ENCODE measurements at places on chromosomes 2 and 18.

- no peak for DNase-seq
Observed at GRCh38 chr18:48080546-48080945, 150.1 kb upstream of the SMAD2 start.

DNA sequence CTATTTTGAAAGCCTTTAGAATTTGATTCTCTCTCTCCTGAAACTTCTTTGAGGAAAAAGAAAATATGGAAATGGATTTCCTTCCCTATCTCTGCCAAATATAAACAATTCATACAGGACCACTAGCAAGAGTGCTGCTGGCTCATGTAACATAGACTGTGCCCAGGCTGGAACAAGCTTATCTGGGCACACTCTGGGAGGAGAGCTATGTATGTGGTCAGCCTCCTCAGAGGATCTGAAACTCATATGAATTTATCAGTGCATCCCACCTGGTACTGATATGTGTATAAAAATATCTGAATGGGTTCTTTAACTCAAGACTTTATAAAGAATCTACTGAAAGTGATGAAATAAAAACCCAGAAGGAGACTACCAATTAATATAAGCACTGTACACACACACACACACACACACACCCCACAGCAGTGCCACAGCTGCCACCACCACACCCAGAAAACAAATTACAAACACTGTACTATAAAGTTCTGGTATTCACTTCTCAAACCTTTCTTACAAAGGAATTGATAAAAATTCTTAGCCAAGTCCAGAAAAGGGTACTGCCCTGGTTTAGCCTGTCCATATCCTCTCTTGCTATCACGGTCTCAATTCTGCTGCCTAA is 115.6 kb downstream of the IRS1 start:
- no peak for DNase-seq

DNA sequence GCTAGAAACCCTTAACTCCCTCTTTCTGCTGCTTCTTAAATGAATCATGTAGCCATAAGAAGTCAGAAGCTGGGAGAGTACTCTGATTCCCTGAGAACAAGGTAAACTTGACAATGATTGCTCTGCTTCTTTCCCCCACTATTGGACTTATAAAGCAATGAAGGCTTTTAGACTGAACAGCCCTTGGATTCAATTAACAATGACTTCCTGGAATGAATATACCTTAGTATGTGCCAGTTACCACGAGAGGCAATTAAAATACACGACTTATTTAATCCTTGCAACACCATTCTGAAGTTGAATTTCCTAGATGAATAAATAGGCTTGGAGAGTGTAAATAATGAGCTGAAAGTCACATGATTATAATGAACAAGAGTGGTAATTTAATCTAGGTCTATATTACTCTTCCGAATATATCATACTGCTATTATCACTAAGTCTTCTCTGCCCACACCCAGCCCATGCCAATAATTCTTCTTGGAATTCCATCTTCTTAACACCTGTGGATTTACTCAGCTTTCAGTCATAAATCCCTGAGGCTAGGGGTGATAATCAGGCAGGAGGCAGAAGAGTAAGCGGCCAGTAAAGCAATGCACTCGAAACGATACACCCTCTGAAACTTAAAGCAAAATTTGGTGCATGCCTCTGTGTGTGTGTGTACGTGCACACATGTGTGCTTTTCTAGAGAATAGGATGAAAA is 170.2 kb downstream of the ATAD2B start:
- no peak for DNase-seq

DNA sequence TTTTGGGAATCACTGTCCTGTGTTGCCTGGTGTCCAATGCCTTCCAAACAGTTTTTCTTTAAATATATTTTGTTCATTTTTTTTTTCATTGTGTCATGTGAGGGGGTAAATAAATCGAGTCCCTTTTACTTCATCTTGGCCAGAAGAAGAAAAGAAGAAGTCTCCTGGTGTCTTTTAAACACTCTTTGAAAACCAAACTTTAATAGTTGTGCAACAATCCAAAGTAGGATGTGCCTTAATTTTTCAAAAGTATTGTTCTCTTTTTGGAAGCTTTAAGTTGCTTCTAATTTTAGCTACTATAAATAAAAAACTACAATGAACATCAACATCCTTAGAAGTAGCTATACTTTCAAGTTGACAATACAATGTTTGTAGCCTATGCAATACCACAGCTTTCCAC is 154.9 kb downstream of the ATAD2B start:
- DNase-seq: no peak

- DNase-seq: peak; percentile 28
Observed at GRCh38 chr18:70621710-70622109, 332.9 kb downstream of the SOCS6 start.

GRCh38 chr18:33741760-33742159 is 163.7 kb downstream of the ASXL3 start:
- no peak for DNase-seq

GRCh38 chr2:96875498-96876268 is 5.8 kb upstream of the SEMA4C start:
- no peak for DNase-seq

DNA sequence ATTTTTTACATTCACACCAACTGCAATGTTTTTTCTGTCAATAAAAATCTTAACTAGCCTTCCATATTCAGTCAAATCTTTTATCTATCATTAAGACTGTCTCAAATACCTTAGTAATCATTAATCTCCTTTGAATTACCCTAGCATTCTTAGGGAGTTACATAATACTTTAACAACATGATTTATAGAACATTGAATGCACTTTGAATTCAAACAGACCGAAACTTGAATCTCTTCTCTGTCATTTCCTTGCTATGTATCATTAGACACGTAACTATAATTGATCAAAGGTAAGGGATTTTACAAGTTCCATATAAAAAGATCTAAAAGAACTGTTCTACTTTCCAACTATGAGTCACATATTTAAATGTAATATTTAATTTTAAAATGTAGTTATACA is 330.9 kb downstream of the RIT2 start:
- DNase-seq: no peak

DNA sequence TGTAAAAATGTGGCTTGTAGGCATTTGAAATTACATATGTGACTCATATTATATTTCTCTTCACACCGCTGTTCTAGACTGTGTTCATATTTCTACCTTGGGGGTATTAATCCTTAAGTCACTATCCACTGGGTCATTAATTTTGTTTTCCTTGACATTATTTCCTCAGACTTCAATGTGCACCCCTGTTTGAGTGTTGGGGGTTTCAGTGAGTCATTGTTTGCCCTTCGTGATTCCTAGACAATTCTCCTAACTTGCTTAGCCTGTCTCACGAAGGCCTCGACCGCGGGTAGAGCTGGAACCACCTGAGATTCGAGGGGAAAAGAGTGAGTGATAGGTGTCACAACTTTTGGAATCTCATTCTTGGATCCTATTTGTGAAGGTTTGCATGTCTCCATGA is 35.1 kb downstream of the NPAS2 start:
- DNase-seq: no peak

All from HL-60 (cell line).